ENCODE measurements at places on chromosomes 1 and 21. TPM values are rescaled to one million over a fixed set of nuclear protein-coding genes. Genes with fewer than 3 reads are reported as not detected.
A peak's percentile ranks its signal among the peaks of the same experiment; 100 is the strongest.

Gene FCRL6
- total RNA-seq, result 0.32 TPM

Gene ITSN1
- 41.8 TPM for total RNA-seq

Gene RAB42
- total RNA-seq, result 1.4 TPM

DNA sequence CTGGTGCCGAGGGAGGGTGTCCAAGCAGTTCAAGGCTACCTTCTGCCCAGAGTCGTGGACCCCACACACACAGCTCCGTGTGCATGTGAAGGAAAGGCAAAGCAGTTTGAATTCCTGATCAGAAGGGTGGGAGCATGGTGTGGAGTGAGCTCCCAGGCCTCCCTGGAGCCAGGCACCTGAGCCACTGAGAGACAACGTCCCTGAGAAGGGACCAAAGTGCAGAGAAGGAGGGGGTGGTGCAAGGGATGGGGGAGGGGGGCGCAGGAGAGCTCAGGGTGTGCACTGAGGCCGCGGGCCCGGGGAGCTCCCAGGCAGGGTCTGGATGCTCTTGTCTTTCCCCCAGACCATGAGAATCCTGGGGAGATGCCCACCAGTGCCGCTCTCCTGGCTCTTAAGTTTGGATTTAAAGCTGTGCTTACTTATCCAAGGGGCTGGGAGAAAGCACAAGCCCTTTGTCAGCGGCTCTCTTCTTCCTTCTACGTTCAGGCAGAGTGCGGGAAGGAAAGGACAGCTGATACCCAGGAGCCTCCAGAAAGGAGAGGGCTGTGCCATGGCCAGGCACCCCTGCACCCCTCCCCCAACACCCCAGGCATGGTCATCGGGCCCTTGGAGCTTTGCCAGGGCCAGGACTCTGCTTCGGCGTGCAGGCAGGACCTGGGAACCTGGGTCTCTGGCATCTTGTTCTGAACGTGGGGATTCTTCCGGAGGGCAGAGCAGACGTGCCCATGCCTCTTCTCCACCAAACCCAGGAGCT lies 24.1 kb downstream of the ACTA1 start:
- peak; percentile 45 for DNase-seq

- no peak for DNase-seq
These were observed 29.1 kb downstream of the LGALS8 start for GRCh38 chr1:236552901-236553300.
